ENCODE measurements at places on chromosomes 6 and 20. TPM values are rescaled to one million over a fixed set of nuclear protein-coding genes. Genes with fewer than 3 reads are reported as not detected.
A peak's percentile ranks its signal among the peaks of the same experiment; 100 is the strongest.

The TMEM74B gene
- total RNA-seq: not detected

GRCh38 chr20:60691966-60692615, 560.0 kb upstream of the CDH4 start:
- DNase-seq: no peak

- DNase-seq: no peak
Measured at GRCh38 chr20:15674253-15675060, 898.8 kb downstream of the KIF16B start.

The CLIC5 gene
- 0.03 TPM for total RNA-seq

The BPI gene
- total RNA-seq: not detected

The HCRTR2 gene
- not detected for total RNA-seq

GRCh38 chr6:164163239-164163638, 748.7 kb downstream of the QKI start:
- no peak for DNase-seq

DNA sequence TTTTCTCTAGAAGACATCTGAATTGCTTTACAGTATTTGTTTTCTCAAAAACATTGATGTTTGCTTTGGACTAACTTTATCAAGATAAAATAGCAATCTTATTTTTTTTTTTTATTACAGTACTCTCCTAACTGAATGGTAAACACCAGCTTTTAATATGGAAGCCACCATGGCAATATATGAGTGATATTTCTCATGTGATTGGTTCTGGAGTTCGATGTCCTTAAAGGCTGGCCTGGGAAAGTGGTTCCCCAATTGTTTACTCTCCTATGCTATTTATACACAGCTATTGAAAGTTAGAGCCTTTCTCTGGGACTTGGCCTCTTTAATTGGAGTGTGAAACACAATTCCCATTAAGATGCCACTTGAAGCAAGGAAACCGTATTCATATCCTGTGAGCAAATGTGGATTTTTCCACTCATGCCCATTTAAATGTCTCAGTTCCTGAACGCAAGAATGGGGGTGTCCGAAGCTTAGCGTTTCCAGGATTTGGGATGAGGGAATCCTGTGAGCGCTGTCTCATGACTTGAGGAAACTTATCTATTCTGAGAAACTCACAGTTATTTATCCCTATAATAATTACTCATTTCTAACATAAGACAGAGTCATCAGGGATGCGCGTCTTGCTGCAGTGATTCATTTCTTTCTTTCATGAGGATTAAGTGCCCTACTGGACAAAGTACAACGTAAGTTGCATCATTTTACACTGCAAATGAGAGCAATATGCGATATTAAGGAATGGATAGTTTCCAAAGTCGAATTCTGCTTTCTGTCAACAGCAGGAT, 143.3 kb upstream of the PREP start:
- DNase-seq: peak; percentile 19

GRCh38 chr20:34052414-34052813, 58.7 kb downstream of the RALY start:
- DNase-seq: no peak

DNA sequence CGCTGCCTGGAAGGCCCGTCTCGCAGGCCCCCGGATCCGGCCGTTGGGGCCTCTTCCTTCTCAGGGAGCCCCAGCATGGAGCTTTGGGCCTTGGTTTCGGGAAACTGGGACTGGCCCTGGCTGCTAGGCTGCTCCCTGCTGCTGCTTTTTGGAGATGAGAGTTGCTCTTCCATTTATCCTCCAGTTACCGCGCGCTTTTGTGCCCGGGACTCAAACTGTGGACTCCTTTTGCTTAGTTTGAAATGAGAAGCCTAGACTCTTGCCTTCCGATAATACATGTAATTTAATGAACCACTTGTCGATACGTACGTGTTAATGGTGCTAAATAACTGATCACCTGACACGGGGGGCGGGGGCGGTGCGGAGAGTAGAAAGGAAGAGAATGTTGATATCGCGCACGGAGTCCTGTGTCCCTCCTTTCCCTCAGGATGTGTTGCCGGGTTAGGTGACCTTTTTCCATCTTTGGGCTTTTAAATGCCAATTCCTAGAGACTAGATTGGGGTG, 968 bp downstream of the PHF3 start:
- peak; percentile 47 for DNase-seq

- no peak for DNase-seq
Measured at GRCh38 chr20:33169176-33169794, 1.3 kb downstream of the BPIFA2 start.

DNA sequence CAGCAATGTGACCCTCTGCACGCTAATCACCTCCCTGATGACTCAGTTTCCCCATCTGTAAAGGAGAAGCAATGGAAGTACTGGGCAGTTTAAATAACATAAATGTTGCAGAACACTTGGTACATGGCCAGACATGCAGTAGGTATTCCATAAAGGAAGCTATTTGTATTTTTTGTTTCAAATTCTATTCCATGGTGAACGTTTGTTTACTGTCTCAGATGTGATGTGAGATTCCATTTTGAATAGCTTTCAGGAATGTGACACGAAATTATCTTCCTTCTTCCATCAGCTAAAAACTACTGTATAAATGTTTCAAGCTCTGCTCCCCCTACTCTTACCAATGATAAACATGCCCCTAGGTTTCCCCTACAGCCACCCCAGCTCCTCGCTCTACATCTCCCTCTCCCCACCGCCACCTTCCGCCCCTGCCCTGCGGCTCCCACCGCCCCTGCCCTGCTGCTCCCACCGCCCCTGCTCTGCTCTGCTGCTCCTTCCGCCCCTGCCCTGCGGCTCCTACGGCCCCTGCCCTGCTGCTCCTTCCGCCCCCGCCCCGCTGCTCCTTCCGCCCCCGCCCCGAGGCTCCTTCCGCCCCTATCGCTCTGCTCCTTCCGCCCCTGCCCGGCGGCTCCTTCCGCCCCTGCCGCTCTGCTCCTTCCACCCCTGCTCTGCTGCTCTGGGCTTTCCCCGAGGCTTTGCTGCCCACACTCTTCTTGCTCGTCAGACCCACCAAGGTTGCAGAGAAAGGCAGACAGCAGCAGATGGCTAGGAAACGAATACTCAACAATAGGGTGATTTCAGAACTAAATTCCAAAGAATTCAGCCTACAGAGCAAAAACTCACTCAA, 78.9 kb downstream of the THBS2 start:
- DNase-seq: peak; percentile 63

GRCh38 chr6:42545226-42545773, 18.5 kb upstream of the UBR2 start:
- no peak for DNase-seq

- no peak for DNase-seq
Measured at GRCh38 chr20:9311132-9311531, 203.3 kb upstream of the LAMP5 start.

DNA sequence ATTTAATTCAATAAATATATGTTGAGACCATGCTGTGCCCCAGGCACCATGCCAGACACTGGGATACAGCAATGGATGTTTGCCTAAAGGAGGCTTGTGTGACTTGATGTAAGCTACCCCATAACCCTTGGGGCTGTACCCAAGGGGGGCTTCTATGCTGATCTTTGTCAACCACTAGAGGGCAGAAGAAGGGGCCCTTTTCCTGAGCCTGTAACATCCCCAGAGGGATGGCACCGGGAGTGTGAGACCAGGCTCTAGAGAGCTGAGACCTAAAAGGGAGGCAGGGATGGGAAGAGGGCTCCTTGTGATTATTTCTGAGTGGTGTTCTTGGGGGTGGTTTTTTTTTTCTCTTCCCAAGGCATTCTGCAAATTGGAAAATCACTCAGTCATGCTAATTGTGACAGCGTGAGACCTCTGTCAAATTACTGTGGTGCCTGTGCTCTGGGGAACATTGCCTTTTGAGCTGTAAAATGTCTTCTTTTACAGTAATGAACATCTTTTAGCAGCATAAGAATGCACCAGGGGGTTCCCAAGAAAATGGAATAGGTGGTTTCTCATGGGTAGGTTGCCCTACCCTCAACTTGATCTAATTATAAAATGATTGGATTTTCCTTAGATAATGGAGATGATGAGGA, 138.7 kb upstream of the SLC24A3 start:
- DNase-seq: no peak

DNA sequence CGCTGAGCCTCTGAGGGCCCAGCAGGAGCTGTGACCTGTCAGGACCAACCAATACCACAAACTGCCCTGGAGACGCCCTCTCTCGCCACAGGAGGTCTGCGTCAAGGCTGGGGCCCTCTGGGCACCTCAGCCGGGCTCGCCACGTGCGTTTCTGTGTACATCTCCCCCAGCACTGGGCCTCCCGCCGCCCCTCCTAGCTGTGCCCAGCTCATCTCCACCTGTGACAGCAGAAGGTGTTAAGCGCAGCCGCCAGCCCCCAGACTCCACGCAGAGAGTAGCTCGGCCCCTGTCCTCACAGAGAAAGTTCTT, 91.4 kb downstream of the TAF4 start:
- no peak for DNase-seq

GRCh38 chr6:121666814-121667213, 231.4 kb downstream of the GJA1 start:
- DNase-seq: peak; percentile 61

GRCh38 chr6:15974817-15975216, 154.1 kb upstream of the MYLIP start:
- peak; percentile 92 for DNase-seq

The KCNG1 gene
- 0.48 TPM for total RNA-seq

The TINAG gene
- 0.72 TPM for total RNA-seq

DNA sequence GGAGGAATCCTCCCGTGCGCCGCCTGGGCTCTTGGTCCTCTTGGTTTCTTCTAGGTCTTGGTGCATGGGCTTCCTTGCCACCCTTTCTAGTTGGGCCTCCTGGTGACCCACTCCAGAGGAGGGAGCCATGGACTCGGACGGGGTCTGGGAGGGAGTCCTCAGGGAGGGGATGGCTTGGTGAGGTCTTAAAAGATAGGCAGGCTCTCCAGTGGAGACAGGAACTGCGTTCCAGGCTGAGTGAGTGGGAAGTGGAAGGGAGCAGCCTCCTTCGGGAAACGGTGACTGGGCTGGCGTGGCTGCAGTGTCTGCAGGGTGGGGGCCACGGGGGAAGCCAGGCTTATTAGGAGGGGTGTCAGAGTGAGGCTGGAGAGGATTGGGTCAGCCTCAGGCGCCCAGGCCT, 152.8 kb downstream of the GRM4 start:
- no peak for DNase-seq

DNA sequence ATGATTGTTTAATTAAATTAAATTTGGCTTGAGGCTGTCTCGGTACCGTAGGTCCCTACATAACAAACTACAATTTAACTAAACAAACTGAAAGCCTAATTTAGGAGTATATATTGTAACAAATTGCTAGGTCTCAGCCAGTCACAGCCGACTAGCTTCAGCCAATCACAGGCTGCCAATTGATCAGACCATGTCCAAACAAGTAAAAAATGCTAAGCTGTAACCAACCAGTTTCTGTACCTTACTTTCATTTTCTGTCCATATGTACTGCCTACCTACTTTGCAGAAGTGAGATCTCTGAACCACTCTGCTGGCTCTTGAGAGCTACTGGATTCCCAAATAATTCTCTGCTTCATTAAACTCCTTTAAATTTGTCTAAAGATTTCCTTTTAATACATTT, 648.0 kb upstream of the GJE1 start:
- no peak for DNase-seq

- no peak for DNase-seq
Measured at GRCh38 chr20:61119794-61120410, 132.2 kb upstream of the CDH4 start.

DNA sequence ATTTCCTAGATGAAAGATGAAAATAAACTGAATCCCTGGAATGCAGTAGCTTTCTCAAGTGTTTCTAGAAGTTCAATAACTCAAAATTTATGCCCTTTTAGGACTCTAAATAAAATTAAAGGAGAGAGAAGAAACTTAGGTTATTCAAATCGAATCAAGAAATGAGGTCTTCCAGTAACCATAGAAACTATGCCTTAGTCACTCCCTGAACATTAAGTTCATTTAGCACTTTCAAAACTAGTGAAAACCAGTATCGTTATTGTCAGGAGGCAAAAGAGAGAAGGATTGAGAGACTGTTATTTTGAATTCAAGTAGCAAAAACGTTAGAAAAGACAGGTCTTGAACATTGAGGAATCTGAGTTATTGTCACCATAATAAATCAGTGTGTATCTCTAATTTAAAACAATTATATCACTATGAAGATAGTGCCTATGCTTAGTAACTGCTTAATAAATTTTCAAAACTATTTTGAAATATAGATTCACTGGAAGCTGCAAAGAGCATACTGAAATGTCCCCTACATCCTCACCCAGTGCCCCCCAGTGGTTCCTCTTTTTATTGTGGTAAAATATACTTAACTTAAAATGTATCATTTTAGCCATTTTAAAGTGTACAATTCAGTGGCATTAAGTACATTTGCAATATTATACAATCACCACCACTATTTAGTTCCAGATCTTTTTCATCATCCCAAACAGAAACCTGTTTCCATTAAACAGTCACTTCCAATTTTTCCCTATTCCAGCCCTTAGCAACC, 4.6 kb downstream of the RPP21 start:
- no peak for DNase-seq

DNA sequence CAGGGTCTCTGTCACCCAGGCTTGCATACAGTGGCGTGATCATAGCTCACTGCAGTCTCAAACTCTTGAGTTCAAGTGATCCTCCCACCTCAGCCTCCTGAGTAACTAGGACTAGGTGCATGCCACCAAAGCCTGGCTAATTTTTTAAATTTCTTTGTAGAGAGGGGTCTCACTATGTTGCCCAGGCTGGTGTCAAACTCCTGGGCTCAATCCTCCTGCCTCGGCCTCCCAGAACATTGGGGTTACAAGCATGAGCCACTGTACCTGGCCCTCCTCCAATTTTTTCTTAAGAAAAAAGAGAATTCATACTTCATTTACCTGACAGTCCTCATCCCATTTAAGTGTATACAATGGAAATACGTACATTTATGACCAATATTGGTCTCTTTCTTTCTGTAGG, 37.9 kb downstream of the E2F3 start:
- no peak for DNase-seq

The PNLDC1 gene
- total RNA-seq: not detected

The C6orf52 gene
- total RNA-seq: 0.75 TPM
